NCI-H1436 treated with DMSO at 0.1 percent for 48 hours (cell line): ENCODE measurements at places on chromosomes 1 and 21.

DNA sequence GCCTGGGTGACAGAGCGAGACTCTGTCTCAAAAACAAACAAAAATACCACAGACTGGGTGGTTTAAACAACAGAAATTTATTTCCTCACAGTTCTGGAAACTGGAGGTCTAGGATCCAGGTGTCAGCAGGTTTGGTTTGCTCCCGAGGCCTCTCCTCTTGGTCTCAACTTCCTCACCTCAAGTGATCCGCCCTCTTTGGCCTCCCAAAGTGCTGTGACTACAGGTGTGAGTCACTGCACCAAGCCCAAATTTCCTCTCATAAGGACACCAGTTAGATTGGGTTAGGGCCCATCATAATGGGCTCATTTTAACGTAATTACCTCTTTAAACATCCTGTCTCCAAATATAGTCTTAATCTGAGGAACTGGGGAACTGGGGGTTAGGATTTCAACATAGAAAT, 35.5 kb downstream of the MFSD2A start:
- DNase-seq, result no peak

DNA sequence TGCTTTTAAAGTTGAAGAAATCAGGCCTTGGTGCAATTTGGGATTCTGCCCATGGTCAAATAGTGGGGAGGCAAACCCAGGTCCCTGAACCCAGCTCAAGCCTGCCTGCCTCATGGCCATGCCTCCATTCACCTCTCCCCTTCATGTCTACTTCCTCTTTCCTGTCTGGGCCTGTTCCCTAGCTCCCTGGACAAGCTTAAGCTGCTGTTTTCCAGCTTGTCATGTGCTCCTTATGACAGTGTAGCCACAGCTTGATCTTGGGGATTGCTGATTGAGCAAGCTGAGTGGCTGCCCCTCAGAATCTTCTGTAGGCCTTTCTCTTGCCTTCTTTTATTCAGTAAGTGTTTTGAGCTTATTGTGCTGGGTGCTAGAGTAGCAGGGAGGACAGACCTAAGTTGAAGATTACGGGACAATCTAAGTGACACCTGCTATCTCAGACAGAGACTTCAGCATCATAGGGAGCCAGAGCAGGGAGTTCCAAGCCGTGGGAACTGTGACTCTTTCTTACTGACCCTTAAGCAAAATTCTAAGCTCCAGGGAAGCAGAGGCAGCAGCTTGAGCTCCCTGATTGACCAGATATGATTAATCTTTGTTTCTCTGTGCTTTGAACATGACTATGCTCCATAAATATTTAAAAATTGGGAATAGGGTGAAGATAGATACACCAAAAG, 520 bp upstream of the MR1 start:
- no peak for DNase-seq

GRCh38 chr21:42892582-42892930, 553 bp upstream of the NDUFV3 start:
- DNase-seq, result no peak

- DNase-seq, result no peak
These were observed 46.5 kb upstream of the CNN3 start for GRCh38 chr1:94973309-94973922.

GRCh38 chr1:235502601-235503402, 1.4 kb downstream of the B3GALNT2 start:
- DNase-seq, result no peak

DNA sequence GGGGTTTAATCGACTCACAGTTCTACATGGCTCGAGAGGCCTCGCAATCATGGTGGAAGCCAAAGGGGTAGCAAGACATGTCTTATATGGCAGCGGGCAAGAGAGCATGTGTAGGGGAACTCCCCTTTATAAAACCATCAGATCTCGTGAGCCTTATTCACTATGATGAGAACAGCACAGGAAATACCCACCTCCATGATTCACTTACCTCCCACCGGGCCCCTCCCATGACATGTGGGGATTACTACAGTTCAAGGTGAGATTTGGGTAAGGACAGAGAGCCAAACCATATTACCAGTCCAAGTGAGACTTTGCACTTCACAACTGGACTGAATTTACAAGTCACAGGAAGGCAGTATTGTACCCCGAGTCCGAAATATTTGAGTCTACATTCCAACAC, 73.9 kb upstream of the ANGPTL1 start:
- DNase-seq, result no peak

DNA sequence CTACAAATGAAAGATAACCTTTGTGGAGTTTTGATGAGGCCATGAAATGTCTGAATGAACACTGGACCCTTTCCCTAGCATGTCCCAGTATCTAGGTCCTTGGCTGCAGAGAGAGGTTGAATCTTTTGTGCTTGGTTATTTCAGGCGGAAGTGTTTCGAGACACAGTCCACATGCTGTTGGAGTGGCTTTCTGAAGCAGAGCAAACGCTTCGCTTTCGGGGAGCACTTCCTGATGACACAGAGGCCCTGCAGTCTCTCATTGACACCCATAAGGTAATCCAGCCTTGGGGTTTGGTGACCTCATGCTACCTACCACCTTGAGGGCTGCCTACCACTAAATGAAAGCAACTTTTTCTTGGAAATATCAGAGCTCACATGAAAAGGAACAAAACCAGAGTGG, 38.9 kb upstream of the BMP8A start:
- no peak for DNase-seq

- no peak for DNase-seq
These were observed 163.7 kb upstream of the POU3F1 start for GRCh38 chr1:38210021-38210894.

DNA sequence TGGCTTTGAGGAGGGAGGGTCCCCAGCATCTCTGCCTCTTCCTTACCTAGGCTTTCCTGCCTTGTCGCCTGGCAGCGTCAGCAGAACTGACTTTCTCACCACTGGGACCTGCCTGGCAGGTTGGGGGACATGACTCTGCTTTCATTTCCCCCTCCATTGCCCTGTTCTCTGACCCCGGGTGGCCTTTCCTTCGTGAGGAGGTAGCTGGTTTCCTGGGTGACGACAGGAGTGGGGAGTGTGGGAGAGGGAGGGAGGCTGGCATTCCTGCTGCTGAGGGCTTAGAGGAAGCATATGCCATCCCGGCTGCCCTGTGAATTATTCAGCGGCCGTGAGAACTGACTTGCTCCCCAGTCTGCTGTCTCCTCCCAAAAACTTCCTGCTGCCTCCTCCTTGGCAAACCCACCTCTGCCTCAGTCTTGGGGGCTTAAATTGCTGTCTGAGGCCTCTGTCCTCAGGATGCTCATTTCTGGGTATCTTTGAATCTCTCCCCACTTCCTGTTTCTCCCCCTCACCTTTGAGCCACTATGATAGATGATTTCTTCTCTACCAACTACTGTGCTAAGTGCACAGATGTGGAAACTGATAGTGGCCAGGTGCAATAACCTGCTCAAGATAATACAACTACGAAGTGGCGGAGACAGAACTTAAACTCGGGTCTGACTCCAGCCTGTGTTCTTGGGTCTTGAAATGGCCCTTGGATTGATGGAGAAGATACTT, 182.0 kb upstream of the CSF3R start:
- no peak for DNase-seq

DNA sequence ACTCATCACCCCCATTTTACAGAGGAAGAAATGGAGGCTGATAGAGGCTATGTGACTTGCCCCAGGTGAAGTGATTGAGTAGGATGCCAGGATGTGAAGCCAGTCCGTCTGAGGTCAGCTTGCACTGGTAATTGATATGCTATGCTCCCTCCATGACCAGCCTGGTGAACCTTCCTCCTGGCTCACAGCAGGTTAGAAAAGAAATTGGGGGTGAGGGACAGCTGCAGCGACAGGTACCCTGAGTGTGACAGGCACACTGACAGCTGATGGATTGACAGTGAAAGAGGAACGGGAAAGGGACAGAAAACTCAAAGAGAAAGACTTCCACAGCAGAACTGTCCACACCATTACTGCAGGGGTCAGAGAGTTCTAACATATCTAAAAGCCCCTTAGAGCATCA, 102.1 kb downstream of the SUSD4 start:
- DNase-seq, result no peak

DNA sequence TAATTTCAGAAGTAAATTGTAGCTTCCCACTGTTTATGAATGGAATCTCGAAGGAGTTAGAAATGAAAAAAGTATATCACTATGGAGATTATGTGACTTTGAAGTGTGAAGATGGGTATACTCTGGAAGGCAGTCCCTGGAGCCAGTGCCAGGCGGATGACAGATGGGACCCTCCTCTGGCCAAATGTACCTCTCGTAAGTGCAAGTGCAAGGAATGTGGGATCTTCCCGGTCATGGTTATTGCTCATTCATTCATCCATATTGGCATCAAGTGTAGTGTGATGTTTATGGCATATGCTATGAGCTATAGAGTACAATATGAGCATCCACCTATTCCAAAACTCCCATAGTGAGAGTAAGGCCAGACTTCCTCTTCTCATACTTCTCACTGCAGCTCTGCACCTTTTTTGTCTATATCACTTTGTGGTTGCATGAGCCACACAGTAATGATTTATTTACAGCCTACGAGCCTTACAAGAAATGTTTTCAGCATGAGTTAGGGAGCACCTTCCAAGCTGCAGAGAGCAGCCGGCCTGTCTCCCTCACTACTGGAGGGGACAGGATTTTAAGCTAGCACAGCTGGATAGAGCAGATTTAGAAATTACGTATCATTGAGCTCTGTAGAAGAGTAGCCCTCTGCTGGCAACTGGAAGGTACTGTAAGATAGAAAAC, 24.9 kb upstream of the CR1L start:
- peak; percentile 42 for DNase-seq

DNA sequence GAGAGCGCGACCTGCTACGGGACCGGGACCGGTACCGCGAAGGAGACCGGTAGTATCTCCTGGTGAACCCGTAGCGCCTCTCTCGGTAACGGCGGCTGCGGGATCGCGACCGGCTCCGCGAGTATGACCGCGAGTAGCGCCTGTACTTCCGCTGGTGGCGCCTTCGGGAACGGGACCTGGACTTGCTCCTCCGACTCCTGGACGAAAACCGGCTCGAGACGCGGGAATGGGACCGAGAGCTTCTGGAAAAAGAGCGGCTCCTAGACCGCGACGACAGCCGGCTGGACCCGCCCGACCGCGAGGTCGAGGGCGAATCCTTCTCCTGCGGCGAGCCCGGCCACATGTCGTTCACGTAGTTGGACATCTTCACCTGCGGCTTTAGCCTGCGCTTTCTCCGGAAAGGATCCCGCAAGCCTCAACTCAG, 642 bp downstream of the RSRP1 start:
- no peak for DNase-seq

DNA sequence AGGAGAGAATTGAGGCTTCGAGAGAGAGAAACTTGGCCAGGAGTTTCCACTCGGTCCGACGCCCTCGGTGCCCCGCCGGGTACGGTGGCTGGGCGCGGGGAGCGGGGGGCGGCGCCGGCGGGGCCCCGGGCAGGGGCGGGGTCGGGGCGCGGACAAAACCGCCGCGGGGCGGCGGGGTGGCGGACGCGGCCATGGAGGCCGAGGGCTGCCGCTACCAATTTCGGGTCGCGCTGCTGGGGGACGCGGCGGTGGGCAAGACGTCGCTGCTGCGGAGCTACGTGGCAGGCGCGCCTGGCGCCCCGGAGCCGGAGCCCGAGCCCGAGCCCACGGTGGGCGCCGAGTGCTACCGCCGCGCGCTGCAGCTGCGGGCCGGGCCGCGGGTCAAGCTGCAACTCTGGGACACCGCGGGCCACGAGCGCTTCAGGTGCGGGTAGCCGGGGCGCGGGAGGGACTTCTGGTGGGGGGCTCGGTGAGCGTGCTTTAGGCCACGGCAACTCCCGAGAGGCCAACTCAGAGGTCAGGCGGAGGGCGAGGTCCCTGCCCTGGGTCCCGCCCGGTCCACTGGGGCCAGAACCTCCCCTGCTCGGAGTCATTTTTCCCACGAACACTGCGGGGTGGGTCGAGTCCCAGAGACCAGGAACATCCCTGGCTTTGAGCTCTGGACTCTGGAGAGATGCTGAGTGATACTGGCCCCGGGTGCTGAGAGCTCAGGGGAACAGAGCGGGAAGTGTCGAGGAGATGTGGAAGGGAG, 431 bp downstream of the RAB42 start:
- DNase-seq, result no peak

GRCh38 chr1:220226752-220227151, 45.5 kb downstream of the RAB3GAP2 start:
- no peak for DNase-seq

- no peak for DNase-seq
These were observed 13.7 kb upstream of the MEX3A start for GRCh38 chr1:156095906-156096508.

- DNase-seq, result peak; percentile 5
These were observed 96.7 kb upstream of the TRABD2B start for GRCh38 chr1:48093696-48094528.

- no peak for DNase-seq
These were observed 1.6 kb downstream of the CASZ1 start for GRCh38 chr1:10794724-10795275.

GRCh38 chr1:207822602-207823451, 71.0 kb downstream of the CD46 start:
- DNase-seq, result no peak

DNA sequence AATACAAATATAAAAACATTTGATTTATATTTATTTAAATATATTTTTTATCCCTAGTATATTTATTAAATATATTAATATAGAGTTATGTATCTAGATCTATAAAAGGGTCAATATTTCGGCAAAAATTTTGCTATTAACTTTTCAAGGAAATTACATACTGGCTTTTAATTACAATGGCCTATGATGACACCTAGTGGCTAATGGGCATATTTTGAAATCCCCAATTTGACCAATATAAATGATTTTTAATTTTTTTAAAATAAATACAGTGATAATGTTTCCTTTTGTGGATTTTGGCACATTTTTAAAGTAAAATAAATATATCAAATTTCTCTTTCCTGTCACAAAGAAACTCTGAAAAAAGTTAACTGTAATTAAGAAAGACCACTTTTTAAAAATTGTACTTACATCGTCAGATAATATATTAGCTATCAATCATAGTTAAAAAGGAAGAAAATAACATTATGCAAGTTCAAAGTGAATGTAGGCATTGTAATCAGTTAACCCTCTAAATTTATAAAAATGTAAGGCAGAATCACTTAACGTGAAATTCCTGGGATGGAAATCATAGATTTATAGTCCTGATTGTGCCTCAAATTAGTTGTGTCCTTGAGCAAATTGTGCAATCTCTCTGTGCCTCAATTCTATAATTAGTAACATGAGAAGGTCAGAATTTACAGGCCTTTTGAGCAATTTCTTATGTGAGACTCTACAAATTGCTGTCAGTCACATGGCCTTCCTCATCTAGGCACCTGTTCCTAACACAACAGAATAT, 25.6 kb upstream of the RGS13 start:
- DNase-seq, result no peak

DNA sequence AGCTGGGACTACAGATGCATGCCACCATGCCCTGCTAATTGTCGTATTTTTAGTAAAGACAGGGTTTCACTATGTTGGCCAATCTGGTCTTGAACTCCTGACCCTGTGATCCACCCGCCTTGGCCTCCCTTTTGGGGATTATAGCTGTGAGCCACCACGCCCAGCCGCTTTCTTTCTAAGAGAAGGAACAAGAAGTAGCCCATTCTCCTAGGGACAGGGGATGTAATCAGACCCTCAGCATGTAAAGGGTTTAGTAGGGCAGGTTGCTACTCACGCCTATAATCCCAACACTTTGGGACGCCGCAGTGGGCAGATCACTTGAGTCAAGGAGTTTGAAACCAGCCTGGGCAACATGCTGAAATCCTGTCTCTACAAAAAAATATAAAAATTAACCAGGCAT, 189.7 kb downstream of the TOMM20 start:
- no peak for DNase-seq
